ENCODE measurements at places on chromosomes 7 and 10.
A peak's percentile ranks its signal among the peaks of the same experiment; 100 is the strongest.

DNA sequence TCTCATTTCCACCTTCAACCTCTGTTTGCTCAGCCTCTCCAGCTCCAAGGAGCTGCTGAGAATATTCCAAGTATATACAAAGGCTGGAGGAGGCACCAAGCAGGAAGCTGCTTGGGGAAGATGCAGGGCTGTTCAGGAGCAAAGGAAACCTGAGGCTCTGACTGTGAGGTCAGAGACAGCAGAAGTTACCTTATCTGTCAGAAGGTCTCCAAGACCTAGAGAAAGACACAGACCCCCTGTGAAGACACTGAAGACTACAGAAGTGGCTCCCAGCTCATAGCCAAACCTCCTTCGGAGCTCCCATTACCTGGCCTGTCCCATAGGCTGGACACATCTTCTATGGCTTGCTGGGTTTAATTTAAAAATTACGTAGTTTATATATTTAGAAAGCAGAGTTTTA lies 53.2 kb downstream of the PKD1L1 start:
- DNase-seq, result no peak

DNA sequence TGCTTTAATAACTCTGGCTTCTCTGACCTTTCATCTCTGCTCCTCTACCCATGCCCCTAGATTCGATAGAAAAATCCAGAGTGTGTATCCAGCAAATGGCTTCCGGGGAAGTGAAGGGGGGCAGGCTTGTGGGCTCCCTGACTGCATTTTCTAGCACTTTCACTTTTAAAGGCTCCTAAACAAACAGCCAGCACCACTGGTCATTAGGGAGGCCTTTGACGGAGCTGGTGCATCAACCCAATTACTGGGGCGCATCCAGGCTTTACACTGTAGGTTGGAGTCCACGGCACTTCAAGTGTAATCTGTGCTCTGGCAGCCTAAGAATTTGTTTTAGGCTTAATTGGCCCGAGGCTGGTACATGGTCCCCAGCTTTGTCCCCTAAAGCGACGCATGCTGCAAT lies 291.9 kb downstream of the GFRA1 start:
- DNase-seq, result no peak

- no peak for DNase-seq
Measured at GRCh38 chr10:70459061-70459773, 17.7 kb upstream of the NODAL start.

GRCh38 chr7:155057076-155057475 lies 13.0 kb upstream of the HTR5A start:
- DNase-seq, result no peak

GRCh38 chr10:5515948-5516761 lies 8.6 kb upstream of the CALML3 start:
- no peak for DNase-seq

- DNase-seq, result no peak
Measured at GRCh38 chr7:151194188-151194587, 7.1 kb upstream of the ASB10 start.

- no peak for DNase-seq
Measured at GRCh38 chr10:124387078-124387874, 31.4 kb downstream of the OAT start.

GRCh38 chr7:55023841-55024505 lies 5.2 kb downstream of the EGFR start:
- DNase-seq, result no peak

DNA sequence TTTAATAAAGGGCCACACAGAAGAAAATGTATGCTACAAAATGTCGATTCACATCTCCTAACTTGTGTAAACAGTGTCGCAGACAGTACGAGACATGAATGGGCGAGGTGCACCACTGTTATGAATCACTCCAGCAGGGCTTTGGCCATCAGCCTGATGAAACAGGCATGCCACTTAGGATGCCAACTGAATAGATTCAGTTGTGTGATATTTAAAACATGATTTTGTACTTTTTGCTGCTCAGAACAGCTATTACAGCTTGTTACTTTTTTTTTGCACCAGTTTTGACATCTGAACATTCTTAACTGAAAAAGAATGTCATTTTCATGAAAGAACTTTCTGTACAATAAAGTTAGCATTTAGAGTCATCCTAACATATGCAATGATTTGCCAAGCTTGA lies 138.1 kb downstream of the VTI1A start:
- DNase-seq, result no peak

DNA sequence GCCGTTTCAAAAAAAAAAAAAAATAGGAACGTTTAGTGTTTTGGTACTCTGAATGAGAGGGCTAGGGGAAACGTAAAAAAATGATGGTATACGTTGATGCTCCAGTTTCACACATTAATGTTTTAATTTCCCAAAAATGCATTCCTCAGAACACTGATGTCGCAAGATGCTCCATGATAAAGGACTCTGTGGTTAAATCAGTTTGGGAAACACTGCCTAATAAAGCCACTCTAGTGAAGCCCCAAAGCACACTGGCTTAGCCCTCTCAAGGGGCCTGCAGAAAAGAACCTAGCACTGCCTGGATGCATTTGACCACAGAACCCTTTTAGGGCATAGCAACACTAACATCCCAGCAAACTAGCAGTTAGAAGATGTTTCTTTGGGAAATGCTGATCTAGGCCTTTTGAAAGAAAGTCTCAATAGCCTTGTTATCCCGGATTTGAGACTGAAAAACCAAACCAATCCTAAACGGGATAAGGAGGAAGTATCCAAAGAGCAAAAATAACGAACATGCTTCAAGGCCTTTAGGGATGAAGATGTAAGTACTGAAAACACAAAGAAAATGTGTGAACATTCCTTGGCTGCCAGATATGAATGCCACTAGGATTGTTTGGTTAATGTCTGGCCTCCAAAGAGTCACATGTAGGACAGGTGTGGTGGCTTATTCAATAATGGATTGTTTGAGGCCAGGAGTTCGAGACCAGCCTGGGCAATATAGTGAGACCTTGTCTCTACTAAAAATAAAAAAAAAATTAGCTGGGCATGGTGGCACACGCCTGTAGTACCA lies 11.0 kb downstream of the DLG5 start:
- DNase-seq, result no peak

DNA sequence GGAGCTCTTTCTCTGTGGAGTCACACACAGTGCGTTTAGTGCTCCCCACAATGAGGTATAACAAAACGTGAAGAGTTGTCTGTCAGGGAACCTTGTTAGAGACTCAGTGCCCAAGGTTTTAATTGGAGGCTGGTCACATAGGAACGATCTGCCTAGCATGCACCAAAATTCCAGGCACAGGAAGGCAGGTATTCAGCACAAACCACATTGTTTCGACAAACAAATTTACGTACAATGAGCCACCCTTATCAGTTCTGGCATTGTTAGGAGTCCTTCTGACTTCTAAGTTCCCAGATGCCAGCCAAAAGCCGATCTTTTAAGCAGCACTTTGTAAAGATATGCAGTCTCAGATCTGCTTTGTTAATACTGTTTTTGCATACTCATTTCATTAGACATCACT lies 414.2 kb upstream of the MTPN start:
- DNase-seq, result no peak

DNA sequence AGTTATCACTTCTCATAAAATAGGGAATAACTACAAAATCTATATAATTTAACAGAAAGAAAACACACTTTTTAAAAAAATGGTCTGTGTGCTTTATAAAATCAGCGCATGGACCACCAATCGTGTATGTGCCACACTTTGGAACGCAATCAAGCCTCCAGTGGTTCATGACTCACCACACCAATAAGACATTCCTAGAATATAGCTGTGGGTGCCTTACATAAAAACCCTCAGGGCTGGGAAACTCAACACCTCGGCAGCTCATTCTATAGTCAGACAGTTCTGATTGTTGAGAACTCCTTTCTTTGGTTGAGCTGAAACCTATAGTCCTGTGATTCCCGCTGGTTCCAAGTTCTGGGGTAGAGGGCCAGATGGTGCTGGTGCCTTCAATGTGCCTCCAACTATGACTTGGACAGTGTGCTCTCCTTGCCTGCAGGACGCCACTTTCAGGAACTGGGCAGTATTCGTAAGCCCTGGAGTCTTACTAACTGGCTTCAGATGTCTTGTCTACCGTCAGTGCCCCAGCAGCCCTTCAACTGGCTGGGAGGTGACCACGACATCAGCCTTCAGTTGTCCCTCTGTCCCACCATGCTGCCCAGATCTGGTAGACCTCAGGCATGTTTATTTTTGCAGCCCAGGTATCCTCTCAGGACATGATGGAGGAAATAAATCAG lies 135.7 kb upstream of the GDF10 start:
- no peak for DNase-seq

GRCh38 chr10:122102869-122103525 lies 114.0 kb downstream of the TACC2 start:
- no peak for DNase-seq

DNA sequence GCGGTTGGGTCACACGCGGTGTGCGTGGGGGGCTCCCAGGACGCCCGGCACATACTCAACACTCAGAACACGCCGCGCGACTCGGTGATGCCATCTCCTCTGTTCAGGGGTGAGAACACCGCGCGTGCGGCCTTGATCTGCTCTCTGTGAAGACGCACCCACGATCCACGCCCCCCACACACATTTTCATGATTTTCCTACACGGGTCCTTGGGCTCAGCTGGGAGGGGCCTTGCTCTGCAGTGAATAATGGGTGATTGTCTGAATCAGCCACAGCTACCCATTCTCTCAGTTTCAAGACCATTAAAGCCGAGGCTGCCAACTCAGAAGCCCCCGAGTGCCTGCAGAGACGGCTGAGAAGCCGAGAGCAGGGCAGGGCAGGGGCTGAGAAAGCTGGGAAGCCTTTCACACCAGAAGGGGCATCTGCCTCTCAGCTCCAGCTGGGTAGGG lies 54.3 kb upstream of the PDGFA start:
- DNase-seq, result no peak

DNA sequence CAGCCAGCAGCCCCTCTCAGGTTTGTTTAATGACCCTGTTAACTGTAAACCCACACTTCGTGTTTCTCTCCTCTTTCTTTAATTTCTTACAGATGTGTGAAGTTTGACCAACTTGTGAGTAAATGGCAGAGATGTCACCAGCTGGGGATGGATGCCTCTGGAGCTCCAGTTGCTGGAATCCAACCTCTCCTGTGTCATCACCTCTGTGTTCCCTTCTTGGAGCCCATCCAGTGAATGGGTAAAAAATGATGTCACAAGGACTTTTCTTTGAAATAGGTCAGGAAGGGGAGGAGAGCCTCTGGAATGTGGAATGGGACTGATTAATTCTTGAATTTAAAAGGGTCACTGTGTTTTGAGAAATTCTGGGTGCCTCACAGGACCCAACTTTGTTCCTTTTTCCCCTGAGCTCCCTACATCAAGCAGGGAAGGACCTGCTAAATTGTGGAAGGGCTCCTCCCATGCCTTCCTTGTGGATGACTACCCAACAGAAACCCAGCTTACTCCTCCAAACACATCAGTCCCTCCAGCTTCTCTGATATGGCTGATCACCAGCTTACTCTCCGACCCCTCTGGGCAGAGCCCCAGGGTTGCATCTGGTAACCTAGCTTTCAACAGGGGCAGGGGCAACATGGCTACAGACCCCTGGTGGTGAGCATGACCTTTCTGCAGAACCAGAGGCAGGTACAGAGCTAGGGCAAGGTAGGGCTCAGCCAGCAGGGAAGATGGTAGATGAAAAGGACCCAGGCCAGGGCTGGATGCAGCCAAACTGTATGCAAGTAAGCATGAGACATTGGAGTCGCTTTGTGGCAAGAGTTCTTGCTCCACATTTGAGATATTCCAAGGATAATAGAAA lies 67.5 kb downstream of the STRA8 start:
- no peak for DNase-seq

GRCh38 chr7:91020636-91021385 lies 243.4 kb upstream of the FZD1 start:
- DNase-seq, result no peak

DNA sequence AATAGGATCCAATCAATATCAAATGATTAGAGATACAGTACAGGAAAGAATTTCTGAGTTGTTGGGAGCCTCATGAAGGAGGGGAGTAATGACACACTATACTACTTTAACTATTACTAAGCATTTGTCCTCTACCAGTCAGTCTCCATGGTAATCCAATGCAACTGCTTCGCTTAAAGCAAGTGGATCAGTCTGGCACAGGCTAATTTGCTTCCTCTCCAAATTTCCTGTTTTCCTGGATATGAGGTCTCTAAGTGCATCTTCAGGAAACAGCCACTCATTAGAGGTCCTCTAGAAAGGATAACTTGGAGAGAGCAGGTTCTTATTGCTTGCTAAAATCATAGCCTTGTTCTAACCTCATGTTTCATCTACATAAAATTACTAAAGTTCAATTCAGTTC lies 8.4 kb upstream of the SEPTIN7 start:
- no peak for DNase-seq

- DNase-seq, result no peak
Measured at GRCh38 chr10:11180228-11180627, 162.6 kb downstream of the CELF2 start.

- no peak for DNase-seq
Measured at GRCh38 chr7:7151285-7151684, 31.1 kb upstream of the C1GALT1 start.

GRCh38 chr7:97104719-97105238 lies 12.7 kb upstream of the SDHAF3 start:
- peak; percentile 26 for DNase-seq

DNA sequence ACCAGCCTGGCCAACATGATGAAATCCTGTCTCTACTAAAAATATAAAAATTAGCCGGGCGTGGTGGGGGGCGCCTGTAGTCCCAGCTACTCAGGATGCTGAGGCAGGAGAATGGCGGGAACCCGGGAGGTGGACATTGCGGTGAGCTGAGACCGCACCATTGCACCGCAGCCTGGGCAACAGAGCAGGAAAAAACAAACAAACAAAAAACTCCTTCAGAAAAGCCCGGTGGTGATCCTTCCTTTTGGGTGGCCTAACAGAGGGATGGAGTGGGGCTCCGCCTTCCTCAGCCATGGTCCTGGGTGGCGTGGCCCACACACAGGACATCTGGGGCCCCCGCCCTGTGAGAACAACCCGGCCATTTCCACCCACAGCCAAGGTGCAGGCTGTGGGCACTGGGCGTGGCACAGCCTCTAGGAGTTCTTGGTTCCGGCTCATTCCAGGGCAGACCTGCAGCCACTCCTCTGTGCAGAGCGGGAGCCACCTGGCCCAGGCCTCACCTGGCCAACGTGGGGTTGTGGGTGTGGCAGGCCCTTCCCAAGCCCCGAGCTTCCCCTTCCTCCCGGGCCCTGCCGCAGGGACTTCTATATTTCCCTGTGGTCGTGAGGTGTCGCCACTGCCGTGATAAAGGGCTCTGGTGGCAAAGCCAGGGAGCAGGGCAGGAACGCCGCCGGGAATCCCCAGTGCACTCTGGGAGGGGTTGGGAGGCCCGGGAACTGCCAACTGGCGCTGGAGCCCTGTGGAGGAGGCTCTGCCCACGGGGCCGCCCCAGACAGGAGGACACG lies 37.6 kb downstream of the GET4 start:
- no peak for DNase-seq

GRCh38 chr7:100380196-100380595 lies 6.9 kb downstream of the PILRA start:
- DNase-seq, result no peak

GRCh38 chr10:133122171-133122935 lies 34.6 kb downstream of the ADGRA1 start:
- DNase-seq, result no peak

- DNase-seq, result no peak
Measured at GRCh38 chr7:727806-728460, 852 bp upstream of the PRKAR1B start.

GRCh38 chr10:34171957-34172527 lies 643.1 kb downstream of the PARD3 start:
- no peak for DNase-seq

Measured in stimulated activated CD8-positive, alpha-beta memory T cell treated with anti-CD3 and anti-CD28 coated beads, Interleukin-7, amount 100 ng/mL, for 1 hour (primary cell).